ENCODE measurements at places on chromosomes 2 and 18.

DNA sequence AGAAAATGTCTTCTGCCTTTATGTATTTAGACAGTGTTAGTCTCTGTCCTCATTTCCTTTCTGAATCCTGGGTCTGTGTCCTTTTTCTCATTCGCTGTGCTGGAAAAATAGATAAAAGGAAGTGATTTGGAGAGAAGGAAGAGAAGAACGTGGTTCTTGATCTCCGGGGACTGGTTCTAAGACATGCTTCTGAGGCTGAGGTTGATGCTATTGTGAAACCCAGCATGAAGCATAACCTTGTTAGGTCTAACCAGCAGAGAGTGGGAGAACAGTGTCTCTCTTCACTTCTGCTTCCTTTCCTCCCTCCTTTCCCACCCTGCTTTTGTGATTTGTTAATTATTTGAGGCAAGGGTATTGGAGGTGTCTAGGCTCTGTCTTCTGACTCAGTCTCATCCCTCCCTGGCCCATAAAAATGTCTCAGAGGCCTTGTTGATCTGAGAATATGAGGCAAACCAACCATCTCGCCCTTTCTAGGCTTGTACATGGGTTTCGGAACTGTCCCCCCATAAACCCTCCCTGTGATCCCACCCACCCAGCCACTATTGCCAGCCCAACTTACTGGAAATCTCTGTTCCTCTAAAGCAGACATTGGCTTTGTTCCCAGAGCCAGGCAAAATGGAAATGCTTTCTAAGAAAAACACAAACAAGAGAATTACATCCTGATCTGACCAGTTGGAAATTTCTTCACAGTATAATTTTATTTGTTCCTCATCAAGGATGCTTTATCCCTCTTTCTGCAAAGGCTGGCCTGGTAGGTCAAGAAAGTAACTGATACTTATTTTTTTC, 360.6 kb upstream of the TNP1 start:
- DNase-seq: no peak

DNA sequence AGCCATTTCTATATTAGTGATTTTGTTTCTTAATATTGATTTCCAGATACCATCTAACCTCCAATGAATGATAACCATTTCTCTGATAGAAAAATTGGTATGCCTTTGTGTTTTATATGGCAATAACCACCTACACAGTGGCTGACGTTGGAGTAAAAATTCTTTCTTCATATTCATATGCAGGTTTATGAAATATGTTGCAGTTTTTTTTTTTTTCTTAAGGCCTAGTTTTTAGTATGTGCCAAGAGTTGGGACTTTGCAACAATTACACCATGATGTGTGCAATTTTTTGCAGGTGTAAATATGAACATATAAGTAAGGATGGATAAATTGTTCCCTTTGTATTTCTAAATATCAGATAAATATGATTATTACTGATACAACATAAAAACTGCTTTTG, 163.2 kb upstream of the MYO3B start:
- DNase-seq: no peak

DNA sequence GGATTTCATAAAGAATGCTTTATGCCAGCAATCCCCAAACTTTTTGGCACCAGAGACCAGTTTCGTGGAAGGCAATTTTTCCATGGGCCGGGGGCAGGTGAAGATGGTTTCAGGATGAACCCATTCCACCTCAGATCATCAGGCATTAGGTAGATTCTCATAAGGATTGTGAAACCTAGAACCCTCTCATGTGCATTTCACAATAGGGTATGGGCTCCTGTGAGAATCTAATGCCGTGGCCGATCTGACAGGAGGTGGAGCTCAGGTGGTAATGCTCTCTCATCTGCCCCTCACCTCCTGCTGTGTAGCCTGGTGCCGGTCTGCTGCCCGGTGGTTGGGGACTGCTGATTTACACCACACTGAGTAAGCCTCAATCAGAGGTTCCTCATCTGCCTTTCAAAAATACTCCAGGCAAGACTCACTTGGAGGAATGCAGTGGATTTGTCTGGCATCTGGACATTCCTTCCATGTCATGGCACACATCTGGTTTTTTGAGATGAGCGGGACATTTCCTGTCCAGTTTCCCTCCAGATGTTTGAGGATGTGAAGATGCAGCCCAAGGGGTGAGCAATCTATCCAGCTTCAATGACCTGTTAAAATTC, 185.8 kb downstream of the VAPA start:
- no peak for DNase-seq

- peak; percentile 91 for DNase-seq
Observed at GRCh38 chr18:12597760-12598159, 60.1 kb downstream of the SPIRE1 start.

- DNase-seq: no peak
Observed at GRCh38 chr2:15605721-15606120, 14.1 kb downstream of the DDX1 start.

- DNase-seq: peak; percentile 61
Observed at GRCh38 chr2:168136392-168136977, 110.9 kb downstream of the STK39 start.

DNA sequence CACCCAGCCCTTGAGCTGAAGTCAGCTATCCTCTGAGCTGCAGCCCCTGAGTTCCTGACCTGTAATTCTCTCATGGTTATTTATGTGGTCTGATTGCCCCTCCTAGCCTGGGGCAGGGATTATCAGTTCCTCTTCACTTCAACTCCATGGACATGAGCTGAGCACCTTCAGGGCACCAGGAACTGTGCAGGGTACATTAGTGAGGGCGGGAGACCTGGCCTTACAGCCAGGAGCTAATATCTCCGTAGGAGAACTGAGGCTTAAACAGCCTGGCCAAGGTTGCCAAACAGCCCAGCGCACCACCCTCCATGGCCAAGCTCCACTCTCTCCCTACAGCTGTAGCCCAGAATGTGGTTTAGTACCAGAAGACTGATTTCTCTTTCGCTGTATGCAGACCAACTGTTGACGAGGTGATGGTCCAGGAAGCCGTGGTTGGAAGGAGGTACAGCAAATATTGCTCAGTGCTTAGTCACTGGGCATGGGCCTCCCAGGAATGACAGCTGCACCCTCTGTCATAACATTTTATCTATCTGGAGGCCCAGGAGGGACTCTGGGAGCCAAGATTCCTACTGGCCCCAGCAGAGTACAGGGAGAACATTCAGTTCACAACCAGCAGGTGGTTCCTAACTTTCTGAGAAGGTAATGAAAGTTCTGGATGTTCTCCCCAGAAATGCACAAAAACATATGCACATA, 228.7 kb upstream of the SIX2 start:
- peak; percentile 95 for DNase-seq

DNA sequence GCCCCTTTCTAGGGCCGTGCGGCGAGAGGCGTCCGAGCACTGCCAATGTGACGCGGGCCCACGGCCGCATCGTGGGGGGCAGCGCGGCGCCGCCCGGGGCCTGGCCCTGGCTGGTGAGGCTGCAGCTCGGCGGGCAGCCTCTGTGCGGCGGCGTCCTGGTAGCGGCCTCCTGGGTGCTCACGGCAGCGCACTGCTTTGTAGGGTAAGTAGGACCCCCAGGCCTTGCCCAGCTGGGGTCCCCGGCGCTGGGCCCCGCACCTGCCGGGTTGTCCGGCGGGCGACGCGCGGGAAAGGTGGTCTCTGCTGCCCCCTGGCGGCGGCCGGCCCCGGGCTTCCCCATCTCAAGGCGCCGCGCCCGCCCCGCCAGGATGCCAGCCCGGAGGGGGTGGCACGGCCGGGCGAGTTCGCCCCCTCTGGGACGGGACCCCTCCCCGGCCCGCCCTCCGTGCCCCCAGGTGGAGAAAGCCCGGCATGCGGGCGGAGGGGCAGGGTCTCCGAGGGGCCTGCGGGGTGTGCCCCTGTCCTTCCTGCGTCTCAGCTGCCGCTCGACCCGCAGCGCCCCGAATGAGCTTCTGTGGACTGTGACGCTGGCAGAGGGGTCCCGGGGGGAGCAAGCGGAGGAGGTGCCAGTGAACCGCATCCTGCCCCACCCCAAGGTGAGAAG, 1.9 kb downstream of the PRSS56 start:
- peak; percentile 21 for DNase-seq

DNA sequence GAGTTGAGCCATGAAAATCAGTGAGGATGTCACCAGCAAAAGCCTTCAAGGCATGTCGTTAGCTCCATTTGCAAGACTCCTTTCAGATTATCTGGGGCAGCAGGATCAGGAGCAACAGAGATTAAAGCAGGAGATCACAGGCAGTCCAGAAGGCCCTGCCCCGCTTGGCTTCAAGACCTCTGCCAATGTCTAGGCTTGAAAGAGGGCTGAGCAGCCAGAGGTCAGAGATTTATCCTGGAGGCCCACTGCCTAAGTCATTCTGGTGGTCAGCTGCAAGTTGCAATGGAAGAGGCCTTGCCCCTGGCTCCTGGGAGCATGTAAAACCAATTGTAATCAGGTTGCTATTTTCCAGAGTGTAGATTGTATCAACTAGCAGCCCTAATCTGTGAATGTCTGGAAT, 416.5 kb downstream of the BCL11A start:
- DNase-seq: no peak

- no peak for DNase-seq
Observed at GRCh38 chr2:16296331-16297250, 356.2 kb downstream of the MYCN start.

- peak; percentile 11 for DNase-seq
Observed at GRCh38 chr2:65550246-65550645, 117.8 kb upstream of the SPRED2 start.

GRCh38 chr18:38301621-38302020, 736.0 kb upstream of the CELF4 start:
- DNase-seq: peak; percentile 18

Measured in kidney tubule cell (primary cell).